ENCODE measurements at places on chromosomes 5 and 9. TPM values are rescaled to one million over a fixed set of nuclear protein-coding genes. Genes with fewer than 3 reads are reported as not detected.

GRCh38 chr5:37520811-37521210 lies 141.7 kb downstream of the WDR70 start:
- H3K27ac ChIP-seq: no peak overlapping the region
- no peak overlapping the region for H3K4me3 ChIP-seq
- no peaks in the 10 kb centered on the region for H3K27me3 ChIP-seq
- no peaks in the 10 kb centered on the region for H3K36me3 ChIP-seq
- no peaks in the 10 kb centered on the region for H3K4me1 ChIP-seq

GRCh38 chr5:139648205-139649081 lies at the start of gene CXXC5:
CXXC5 (plus strand) TSS chr5:139648349; CDS start chr5:139680524, 32,175 bp downstream.
- H3K4me3 ChIP-seq: peak within 1 kb of the TSS; percentile 73
- no peaks in the 10 kb centered on the region for H3K27me3 ChIP-seq
- H3K36me3 ChIP-seq: no peaks in the 10 kb centered on the region
- H3K27ac ChIP-seq: peak within 1 kb of the TSS; percentile 95
- DNase-seq: peak; percentile 85

DNA sequence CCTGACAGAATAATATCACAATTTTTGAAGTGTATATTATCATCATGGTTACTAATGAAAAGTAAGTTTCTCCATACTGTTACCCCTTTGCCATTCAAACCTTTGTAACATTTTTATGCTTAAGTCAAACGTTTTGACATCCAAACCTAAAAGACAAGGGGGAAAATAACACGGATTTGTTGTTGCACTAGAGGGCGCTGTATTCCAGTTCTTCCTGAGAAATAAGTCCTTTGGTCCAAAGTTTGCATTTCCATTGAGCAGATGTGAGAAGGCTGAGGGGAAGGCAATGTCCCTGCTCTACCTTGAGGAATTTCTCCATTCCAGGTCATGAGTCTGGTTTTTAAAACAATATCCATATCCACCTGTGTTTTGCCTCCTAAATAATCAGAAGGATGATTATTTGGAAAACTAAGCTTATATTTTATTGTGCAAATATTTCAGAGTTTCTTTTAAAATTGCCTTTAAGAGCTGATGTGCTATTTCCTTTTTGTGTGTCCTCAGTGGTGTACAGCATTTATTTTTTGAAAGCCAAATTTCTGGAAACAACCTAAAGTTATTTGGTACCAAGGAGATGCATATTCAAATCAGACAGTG lies 9.7 kb downstream of the LECT2 start:
- no peaks in the 10 kb centered on the region for H3K4me1 ChIP-seq
- no peaks in the 10 kb centered on the region for H3K36me3 ChIP-seq
- DNase-seq: peak; percentile 57
- H3K27ac ChIP-seq: no peak overlapping the region

Gene KCTD16
- 0.04 TPM for total RNA-seq

Gene CER1
- total RNA-seq: not detected

DNA sequence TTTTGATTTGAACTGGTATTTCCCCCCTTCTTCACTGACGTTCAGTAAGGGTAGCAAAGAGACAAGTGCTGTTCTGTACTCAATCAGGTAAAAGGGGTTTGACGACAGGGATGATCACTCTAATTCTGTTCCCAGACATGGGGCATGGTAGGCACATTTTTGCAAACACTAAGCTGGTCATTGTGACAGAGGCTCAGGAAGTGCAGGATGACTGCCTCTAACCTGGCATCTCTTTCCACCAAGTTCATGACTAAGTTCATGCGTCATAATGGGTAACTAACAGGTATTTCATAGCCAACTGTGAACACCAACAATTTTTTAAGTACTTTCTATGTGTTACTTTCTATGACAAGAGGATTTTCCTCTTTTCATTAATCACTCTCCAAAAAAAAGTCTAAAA lies 166.5 kb downstream of the MAPKAP1 start:
- peaks cover 76% of the 10 kb centered on the region for H3K4me1 ChIP-seq
- no peak for DNase-seq
- no peaks in the 10 kb centered on the region for H3K36me3 ChIP-seq
- H3K4me3 ChIP-seq: no peak overlapping the region
- no peaks in the 10 kb centered on the region for H3K27me3 ChIP-seq
- H3K27ac ChIP-seq: peak overlapping the region; percentile 56

DNA sequence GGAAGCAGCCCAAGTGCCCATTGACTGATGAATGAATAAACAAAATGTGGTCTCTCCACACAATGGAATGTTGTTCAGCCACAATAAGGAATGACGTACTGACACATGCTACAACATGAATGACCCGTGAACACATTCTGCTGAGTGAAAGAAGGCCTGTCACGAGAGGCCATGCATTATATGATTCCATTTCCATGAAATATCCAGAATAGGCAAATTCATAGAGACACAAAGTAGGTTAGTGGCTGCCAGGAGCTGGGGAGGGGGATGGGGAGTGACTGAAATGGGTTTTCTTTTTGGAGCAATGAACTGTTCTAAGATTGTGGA lies 41.4 kb downstream of the BICD2 start:
- H3K27me3 ChIP-seq: no peaks in the 10 kb centered on the region
- no peak overlapping the region for H3K27ac ChIP-seq
- no peaks in the 10 kb centered on the region for H3K4me1 ChIP-seq
- peaks cover 52% of the 10 kb centered on the region for H3K36me3 ChIP-seq

- H3K27me3 ChIP-seq: no peaks in the 10 kb centered on the region
- H3K4me1 ChIP-seq: peaks cover 59% of the 10 kb centered on the region
- no peak for DNase-seq
- H3K27ac ChIP-seq: peak overlapping the region; percentile 95
- peak overlapping the region; percentile 85 for H3K4me3 ChIP-seq
- no peaks in the 10 kb centered on the region for H3K36me3 ChIP-seq
These were observed 2.1 kb downstream of the RXRA start for GRCh38 chr9:134328341-134328840.
